ENCODE measurements at places on chromosomes 5 and 9.

GRCh38 chr5:3845230-3845629, 249.6 kb downstream of the IRX1 start:
- DNase-seq, result no peak

GRCh38 chr9:36888551-36888950, 145.5 kb downstream of the PAX5 start:
- DNase-seq, result no peak

- no peak for DNase-seq
Measured at GRCh38 chr9:72485821-72486593, 35.4 kb upstream of the TMC1 start.

DNA sequence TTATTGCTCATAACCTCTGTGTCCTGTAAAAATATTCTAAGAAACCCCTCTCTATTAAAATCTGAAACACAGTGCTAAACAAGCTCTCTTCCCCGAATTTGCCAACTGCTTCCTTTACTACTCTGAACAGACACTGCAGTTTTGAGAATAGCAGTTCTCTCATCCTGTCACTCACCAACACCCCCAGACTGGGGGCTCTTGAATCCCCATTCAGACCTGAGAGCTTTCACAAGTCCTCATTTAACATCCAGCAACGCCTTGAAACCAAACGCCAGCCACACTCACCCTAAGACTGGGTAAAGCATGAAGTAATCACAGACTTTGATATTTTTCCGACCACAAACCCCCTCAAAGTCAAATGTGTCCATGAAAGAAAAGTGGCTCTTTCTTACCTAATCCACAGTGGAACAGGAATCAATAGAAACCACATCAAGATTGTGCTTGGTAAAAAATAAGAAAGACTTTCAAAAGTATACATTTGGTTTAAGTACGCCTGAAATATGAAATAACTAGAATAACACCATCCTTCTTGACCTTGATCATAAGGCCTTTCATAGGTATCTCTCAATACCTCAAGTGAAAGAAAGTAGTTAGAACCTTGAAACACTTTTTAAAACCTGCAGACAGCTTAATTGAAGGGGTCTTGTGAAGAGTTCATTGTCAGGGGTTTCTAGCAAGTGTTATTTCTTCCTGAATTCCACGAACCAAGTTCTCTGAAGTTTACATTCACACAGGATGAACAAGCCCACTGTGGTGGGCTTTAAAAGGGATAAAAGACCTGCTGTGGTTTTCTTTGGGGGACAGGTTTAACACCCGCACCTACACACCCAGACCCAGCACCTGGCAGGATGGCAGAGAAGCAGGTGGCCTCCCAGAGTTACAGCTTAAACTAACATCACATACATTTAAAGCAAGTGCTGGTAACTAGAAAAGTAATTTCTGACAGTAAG, 412.6 kb downstream of the MLLT3 start:
- no peak for DNase-seq

GRCh38 chr5:74042959-74043358, 417.0 kb downstream of the ARHGEF28 start:
- peak; percentile 70 for DNase-seq

- DNase-seq, result no peak
Measured at GRCh38 chr5:171261361-171261760, 47.7 kb upstream of the TLX3 start.

DNA sequence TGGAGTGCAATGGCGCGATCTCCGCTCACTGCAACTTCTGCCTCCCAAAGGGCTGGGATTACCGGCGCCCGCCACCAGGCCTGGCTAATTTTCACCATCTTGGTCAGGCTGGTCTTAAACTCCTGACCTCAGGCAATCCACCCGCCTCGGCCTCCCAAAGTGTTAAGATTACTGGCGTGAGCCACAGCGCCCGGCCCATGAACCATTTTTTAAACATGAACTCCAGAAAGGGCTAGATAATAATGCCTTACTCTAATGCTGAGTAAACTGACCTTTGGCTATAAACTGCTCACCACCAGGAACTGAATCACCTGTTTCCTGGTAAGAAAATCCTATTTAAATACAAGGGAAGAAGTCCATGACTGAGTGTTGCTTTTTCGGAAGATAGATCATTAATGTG, 23.2 kb upstream of the DAB2 start:
- no peak for DNase-seq

DNA sequence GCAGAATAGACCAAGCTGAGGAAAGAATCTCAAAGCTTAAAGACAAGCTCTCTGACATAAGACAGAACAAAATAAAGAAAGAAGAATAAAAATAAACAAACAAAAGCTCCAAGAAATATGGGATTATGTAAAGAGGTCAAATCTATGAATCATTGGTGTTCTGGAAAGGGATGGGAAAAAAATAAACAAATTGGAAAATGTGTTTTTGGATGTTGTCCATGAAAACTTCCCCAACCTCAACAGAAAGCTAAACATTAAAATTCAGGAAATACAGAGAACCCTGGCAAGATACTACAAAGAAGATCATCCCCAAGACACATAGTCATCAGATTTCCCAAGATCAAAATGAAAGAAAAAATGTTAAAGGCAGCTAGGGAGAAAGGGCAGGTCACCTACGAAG, 662.0 kb upstream of the CDH18 start:
- no peak for DNase-seq

DNA sequence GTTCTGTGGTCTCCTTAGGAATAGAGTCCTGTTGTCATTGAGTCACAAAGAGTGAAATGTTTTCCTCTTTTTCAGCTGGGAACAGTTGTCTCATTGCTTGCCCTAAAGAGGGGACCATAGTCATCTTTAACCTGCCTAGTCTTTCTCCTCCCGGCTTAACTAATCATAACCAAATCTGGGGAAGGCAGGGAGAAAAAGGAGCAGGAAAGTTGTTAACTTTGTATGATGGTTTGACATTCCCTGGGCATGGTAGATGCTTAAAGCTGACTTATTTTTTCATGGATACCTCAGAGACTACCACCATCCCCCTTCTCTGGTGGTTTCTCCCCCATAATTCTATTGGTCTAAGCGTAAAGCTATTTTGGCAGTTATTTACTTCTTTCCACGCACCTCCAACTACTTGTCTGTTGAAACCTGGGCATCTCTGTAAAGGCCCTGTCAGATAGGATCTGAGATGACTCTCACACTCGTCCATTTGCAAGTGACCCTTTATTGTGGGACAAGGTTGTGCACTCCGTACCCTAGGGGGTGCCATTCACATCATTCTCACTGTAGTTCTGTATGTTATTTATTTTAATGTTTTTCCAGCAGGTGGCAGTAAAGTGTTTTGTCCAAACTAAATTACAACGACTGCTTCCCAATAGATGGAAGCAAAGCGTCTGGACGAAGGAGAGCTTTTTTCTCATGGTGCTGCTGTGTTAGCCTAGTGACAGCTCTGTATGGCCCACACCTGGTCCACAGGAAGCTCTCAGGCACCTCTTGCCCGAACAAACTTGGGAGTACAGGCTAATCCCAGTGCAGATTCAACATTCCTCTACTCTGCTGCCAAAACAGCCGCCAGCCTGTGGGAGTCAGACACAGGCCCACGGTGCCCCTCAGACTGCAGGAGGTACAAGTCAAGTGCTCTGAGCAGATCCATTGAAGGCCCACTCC, 3.0 kb upstream of the FAM13B start:
- peak; percentile 70 for DNase-seq

GRCh38 chr9:123049589-123050222, 16.2 kb downstream of the GPR21 start:
- peak; percentile 28 for DNase-seq

DNA sequence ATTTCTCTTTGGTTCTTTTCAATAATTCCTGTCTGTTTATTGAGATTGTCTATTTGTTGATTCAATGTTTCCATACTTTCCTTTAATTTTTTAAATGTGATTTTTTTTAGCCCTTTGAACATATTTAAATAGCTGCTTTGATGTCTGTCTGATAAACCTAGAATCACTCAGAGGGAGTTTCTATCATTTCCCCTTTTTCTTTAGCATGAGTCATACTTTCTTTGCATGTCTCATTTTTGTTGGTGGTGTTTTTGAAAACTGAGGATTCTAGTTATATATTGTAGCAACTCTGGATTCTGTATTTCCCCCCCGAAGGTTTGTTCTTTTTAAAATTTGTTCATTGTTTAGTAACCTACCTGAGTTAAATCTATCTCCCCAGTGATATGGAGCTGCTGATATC, 24.2 kb upstream of the ZNF618 start:
- no peak for DNase-seq

DNA sequence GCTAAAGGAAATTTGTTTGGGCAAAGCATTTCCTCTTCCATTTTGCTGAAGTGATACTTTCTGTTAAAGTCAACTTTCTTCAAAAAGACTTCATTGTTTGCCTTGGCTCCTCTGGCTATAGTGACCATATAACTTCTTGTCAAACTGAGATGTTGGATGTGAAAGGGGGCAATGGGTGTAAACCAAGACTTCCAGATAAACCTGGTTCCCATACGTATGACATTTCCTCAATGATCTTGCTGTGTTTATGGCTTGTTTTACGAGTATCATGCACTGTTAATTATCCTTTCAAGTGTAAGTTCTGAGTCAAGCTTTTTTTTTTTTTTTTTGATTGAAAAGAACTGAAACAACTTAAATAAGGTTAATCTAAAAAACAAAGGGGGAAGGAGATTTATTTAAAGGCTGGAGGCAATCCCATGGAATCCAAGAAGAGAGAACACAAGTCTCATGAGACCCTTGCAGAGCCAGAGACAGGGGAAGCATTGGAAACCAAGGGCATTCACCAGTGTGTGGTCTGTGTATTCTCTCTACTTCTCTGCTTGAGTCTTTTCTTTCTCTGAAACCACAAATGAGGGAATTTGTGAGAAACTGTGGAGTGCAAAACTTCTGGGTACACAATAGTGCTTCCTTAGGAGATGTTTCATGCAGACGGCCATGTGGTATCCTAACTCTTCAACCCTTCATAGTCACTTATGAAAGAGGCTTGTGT, 335.3 kb downstream of the RAB3C start:
- DNase-seq, result no peak

- DNase-seq, result no peak
Measured at GRCh38 chr9:114607671-114608524, 3.2 kb upstream of the TMEM268 start.

GRCh38 chr9:84900421-84900820, 230.9 kb downstream of the NTRK2 start:
- DNase-seq, result no peak

DNA sequence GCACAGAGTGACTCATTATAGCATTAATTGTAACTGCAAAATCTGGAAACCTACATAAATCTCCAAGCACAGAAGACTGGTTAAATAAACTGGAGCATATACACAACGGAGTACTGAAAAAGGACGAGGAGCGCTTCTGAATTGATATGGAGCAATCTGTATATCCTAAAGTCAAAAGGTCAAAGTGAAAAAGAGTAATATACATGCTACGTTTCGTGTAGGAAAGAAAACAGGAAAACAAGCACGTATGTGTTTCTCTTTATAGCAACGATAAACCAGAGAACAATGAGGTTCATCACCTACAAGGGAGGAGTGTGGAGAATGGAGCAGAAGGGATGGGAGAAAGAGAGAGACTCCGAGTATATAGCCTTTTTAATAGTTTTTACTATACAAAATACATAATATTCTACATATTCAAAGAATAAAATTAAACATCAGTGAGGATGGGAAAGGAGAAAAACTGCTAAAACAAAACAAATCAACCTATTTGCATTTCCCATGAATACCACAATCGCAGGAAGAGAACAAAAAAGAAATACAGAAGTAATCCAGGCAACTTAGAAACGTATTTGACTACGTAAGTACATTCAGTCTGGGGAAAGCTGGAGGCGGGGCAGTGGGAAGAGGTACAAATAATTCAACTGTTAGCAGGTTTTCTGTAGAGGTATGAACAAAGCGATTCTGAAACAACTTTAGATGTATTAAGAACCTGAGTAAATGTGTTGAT, 7.8 kb downstream of the ZFP62 start:
- DNase-seq, result no peak

DNA sequence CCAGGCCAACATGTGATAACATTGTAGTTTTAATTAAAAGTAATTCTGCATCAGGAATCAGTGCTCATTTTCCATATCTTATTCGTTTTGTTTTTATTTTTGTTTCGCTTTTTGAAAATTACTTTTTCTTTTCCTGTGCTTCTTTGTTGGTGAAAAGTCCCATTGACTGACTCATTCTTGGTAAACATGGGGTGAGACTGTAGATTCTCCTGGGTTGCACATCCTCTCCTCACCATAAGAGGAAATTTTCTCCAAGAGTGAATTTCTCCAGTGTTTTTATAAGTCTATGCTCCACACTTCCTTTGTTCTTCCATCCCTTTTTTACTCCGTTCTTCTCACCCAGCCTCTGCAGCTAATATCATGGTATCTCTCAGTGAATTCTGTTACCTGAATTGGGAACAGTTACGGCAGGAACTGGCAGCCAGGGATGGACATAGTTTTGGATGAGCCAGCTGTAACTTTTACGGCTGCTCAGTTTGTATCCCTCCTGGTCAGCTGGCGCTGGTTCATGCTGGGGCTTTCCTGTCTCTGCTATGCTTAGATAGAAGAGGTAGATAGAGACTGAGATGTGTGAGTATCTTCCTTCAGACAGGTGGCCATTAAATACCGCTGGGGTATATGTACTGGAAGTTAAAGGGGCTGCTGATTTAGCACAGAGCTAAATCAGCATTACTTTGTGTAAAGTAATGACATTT, 80.0 kb downstream of the MAN2A1 start:
- DNase-seq, result no peak

DNA sequence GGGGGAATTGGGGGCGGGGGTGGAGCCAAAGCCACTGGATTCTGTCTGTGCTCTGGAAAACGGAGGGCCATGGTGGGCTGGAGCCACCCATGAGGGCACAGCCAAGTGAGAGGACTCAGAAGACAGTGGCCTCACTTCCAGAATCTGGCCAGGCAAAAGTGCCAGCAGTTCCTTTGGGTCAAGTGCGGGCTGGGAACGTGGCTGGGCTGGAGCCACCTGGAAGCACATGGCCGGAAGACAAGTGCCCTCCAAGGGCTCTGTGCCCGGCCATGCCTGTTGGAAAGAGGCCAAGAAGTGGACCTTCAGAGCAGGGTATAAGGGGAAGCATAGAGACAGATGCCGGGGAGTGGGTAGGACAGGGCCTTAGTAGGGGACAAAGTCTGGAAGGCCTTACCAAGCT, 11.7 kb upstream of the SH3PXD2B start:
- no peak for DNase-seq

DNA sequence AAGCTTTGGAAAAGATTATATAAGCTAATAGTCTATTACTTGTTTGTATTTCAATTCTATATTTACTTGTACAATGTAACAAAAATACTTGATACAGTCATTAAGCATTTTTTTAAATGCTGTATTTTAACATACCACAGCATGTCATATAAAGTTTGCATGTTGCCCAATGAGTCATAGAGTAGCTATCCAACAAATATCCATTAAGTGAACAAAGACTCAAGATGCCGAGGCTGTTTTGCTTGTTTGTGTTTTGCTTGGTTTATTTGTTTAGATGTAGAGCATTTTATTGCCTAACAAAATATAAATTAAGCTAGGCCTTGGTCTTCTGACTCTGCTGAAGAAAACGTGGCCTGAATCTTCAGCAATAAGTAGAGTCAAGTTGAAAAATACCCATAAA, 1584.3 kb upstream of the NUDT12 start:
- DNase-seq, result no peak

All from AG20443 (cell line).